ENCODE measurements at places on chromosomes 13 and 19. TPM values are rescaled to one million over a fixed set of nuclear protein-coding genes. Genes with fewer than 3 reads are reported as not detected.

- DNase-seq, result no peak
Measured at GRCh38 chr13:85287528-85287927, 511.7 kb downstream of the SLITRK6 start.

- DNase-seq, result no peak
Measured at GRCh38 chr13:24627946-24628345, 52.3 kb upstream of the ATP12A start.

DNA sequence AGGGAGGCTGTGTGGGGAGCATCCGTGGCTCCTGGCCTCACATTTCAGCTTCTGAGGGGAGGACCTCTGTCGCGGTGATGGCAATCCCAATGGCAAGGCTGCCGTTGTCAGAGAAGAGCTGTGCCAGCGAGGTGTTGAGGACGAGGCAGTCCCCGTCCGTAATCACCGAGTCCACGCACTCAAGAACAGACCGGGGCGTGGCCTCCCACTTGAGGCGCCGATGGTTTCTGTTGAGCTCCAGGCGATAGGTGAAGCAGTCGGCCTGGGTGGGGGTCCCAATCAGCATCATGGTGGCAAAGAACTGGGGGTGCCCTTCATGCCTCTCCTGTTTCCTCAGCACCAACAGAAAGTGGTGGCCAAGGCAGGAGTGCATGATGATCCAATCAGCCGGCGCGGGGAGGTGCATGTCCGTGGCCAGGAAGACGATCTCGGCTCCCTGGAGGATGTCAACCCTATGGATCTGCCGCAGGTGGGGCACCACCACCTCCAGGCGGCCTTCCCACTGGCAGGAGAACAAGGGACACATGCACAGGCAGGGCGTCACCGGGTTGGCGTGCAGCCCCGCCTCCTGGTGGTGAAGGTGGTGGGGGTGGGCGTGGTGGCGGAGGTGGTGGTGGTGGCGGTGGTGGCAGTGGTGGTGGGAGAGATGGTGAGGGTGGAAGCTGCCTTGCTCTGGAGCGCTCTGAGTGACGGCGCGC, 68.1 kb downstream of the SIAH3 start:
- DNase-seq, result no peak

DNA sequence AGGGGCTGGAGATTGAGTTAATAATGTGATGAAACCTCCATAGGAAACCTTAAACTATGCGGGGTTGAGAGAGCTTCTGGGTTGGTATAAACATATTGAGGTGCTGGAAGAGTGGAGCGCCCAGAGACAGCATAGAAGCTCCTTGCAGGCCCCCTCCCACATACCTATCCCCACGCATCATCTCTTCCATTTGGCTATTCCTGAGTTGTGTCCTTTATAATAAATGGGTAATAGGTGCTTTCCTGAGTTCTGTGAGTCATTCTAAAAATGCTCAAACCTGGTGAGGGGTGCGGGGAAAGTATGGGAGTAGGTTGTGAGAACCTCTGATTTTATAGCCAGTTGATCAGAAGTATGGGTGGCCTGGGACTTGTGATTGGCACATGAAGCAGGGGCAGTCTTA, 14.6 kb downstream of the CCDC122 start:
- DNase-seq, result no peak

- DNase-seq, result no peak
Measured at GRCh38 chr19:35793381-35794165, 18.2 kb downstream of the ARHGAP33 start.

- no peak for DNase-seq
Measured at GRCh38 chr19:14059093-14059480, 2.8 kb downstream of the PALM3 start.

- DNase-seq, result peak; percentile 89
Measured at GRCh38 chr19:34677386-34678084, at the start of gene ZNF302. TSS of gene ZNF302 (plus strand) at chr19:34677678. CDS start at chr19:34678805, 1,127 bp downstream.

GRCh38 chr13:57583529-57583928, 48.0 kb upstream of the PCDH17 start:
- no peak for DNase-seq

DNA sequence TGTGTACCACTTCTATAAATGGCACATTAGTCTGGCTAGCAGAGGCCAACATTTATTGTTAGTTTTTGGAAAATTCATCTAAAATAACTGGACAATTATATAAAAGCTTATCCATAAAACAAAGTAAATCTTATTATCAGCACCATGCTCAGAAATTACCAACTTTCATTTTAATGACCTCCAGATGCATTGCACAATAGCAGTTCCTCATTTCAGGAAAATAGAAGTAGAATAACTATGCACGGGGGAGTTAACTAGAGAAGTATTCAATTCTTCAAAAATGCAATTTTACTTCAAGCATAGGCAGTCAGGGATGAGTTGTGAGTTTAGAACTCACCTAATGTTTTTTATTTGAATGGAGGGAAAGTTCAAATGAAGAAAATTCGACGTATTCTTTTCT, 1023.5 kb downstream of the PCDH17 start:
- no peak for DNase-seq

GRCh38 chr13:110523838-110524540, 37.5 kb downstream of the RAB20 start:
- DNase-seq, result no peak

DNA sequence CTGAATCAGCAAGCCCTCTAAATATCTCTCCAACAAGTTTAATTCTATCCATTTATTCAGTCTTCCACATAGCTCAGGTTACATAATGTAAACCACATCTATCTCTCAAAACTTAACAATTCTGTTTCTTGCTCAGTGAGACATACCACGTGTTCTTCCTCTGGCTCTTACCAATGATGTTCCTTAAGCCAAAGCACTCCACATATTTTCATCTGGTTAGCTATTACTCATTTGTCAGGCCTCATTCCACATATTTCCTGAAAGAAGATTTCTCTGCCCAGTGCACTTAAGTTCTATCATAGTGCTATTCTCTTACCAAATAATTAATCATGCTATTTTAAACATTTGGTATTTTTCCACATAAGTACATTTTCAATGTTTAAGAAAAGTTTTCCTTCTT, 403.3 kb upstream of the ATXN8OS start:
- DNase-seq, result no peak

GRCh38 chr19:5397804-5398692, 57.2 kb upstream of the ZNRF4 start:
- DNase-seq, result no peak

DNA sequence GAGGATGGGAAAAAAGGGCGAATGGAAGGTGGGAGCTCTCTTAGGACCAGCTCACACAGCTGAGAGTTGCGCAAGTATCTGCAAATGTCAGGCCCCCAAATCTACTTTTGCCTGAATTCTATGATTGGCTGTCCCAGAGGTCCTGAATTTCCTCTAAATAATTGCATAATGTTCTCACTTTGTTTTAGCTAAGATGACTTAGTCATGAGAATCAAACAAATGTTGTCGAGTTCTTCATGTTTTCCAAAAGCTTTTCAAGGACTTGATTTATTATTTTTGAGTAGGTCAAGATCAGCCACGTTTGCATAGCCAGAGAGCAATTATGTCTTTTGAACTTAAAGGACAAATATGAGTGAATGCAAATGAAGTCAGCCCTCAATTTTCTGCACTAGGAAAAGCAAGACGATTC, 246.6 kb upstream of the MAB21L1 start:
- DNase-seq, result no peak

DNA sequence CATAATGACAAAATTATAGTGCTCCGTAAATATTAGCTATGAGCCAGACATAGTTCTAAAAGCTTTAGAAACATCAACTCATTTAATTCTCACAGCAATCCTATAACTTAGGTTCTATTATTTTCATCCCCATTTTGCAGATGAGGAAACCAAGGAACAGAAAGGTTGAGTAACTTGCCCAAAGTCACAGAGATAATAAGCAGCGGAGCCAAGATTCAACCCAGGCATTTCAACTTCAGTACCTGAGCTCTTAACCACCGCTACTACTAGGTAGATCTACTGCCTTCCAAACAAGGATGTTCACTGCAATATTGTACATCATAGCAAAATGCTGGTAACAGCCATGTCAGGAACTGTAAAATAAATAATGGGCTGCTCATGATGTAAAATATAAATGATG, 39.9 kb downstream of the ELF1 start:
- no peak for DNase-seq

- peak; percentile 15 for DNase-seq
Measured at GRCh38 chr13:102141625-102142472, 260.0 kb downstream of the FGF14 start.

DNA sequence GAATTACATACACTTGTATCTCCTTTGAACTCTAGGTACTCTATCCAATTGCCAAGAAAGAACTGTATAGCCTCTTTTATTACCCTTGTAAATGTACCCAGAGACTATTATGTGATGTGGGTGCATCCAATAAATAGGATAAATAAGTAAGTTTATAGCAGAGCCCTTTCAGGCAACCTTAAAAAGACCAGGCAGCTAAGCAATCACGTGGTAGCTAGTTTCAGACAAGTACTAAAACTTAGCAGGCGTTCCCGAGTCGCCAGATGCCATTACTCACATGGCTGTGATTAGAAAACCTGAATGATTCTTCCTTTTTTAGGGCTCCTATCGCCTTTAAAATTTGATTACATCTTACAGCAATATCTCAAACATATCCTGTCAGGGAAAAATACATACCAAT, 1303.0 kb downstream of the EFNB2 start:
- DNase-seq, result no peak

DNA sequence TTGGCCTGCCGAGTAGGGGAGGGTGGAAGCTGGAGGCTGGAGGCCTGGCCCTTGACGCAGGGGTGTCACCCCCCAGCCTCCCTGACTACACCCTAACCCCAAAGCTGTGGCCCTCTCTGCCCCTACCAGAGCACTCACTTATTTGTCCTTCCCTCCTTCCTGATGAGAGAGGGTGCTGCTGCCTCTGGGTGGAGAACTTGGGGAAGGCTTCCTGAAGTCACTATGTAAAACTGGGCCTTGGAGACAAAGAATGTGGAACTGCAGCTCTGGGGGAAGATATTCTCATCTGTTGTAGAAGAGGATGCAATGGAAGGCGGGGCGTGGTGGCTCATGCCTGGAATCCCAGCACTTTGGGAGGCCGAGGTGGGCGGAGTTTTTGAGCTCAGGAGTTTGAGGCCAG, 485.2 kb downstream of the ZNF536 start:
- DNase-seq, result no peak

DNA sequence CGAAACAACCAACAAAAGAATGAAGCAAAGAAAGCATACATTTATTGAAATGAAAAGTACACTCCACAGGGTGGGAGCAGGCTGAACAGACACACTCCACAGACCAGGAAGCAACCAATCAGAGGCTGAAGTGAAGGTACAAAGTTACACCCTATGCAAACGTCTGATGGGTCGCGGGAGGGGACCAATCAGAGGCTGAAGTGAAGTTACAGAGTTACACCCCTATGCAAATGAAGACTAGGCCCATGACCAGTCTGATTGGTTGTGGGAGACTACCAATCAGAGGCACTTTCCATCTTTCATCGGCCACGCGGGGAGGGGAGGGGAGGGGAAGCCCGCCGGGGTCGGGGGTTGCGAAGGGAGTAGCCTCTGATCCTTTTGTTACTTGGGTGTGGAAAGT, 12.4 kb upstream of the FBL start:
- DNase-seq, result no peak

DNA sequence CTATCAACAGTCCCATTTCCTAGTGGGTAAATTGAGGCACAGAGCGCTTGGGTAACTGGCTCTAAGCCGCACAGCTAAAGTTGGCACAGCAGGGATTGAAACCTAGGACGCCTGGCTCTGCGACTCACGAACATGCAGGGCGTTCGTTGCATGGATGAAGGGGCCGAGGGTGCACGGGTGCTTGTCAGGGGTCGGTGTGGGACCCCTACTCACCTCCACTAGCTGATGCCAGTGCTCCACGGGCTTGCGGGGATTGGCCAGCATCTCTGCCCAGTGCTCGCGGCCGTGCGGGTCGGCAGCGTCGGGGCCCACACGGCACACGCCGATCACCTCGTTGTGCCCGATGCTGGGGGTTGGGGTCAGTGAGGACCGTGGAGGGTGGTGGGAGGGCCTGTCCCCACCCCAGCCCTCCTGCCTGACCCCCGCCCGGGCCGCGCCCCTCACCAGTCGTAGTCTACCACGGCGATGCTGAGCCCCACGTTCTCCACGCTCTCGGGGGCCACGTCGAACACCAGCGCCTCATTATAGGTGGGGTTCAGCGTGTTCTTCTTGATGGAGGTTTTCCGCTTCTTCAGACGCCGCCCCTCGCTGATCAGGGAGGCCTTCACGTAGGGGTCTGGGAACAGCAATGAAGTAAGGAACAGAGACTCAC, 14.6 kb downstream of the SYT3 start:
- DNase-seq, result no peak

DNA sequence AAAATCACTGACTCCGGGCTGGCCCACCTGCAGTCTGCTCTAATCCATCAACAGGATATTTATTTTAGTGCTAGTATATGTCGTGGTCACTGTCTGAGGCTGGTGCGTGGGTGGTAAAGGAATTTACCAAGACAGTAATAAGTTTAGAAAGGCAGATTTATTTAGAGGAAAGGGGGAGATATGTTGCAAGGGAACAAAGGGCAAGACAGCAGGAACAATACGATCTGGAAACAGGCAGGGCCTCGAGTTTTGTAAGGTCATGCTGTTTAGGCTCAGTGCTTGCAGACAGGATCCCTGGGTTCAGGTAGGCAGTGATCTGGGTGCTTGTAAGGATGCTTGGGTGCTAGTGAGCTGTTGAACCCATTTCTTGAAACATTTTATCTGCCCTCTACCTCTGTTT, 748.2 kb upstream of the SLITRK5 start:
- no peak for DNase-seq

DNA sequence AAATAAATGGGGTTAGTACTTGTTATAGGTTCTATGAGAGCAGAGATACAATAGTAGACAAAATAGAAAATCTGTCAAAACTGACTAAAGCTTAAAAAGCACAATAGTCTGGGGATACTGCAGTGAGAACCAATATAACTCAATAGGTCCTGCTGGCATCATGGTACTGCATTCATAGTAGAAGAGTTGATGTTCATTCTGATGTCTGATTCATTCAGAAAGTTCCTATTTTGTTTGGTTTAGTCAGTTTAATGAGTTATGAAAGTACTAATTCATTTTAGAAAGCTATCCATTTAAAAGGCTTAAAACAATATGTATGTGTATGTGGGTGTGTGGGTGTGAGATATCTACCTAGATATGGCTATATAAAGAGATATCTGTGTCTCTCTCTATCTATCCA, 152.8 kb downstream of the LHFPL6 start:
- DNase-seq, result no peak

- DNase-seq, result no peak
Measured at GRCh38 chr19:17098326-17098725, 22.7 kb downstream of the MYO9B start.

Gene RYR1
- total RNA-seq, result 1.1 TPM

Gene IL12RB1
- not detected for total RNA-seq

Gene SIGLEC9
- not detected for total RNA-seq

Gene DACT3
- not detected for total RNA-seq

Gene PABPC3
- total RNA-seq, result not detected

Gene CYP4F8
- total RNA-seq, result not detected

Gene STOML3
- not detected for total RNA-seq

Gene C19orf67
- total RNA-seq, result not detected

Gene C1QTNF9
- total RNA-seq, result not detected

Gene TMPRSS9
- total RNA-seq, result not detected

Measured in NCI-H460 (cell line).